ENCODE measurements at places on chromosomes 6 and 20. TPM values are rescaled to one million over a fixed set of nuclear protein-coding genes. Genes with fewer than 3 reads are reported as not detected.
A peak's percentile ranks its signal among the peaks of the same experiment; 100 is the strongest.

DNA sequence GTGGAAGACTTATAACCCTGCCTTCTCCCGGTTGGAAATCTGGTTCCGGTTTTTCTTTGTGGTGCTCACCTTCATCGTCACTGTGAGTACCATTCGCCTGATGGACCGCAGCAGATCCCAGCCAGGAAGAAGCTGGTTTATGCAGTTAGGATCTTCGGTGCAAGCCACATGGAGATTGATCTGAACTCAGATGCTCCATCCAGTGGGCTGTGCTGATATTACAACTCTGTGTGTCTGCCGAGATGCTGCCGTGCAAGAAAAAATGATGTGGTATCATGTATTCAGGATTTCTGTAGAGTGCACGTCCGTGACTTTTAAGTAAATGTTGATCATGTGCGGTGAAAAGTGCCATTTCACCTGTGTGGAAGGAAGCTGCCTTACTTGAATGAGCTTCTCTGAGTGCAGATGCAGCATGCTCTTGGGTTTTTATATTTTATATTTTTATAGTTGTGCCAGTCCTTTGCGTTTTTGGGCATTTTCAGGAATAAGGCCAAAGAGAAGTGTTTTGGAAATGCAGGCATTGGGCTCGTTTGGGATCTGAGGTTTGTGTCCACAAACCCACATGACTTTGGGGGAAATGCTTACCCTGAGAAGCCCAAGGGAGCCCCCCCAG, 39.2 kb downstream of the DYNLT1 start:
- peak; percentile 68 for DNase-seq

- no peak for DNase-seq
These were observed 71.3 kb downstream of the CHMP4B start for GRCh38 chr20:33882481-33882880.

- no peak for DNase-seq
These were observed 27.3 kb downstream of the RIN2 start for GRCh38 chr20:19785173-19785982.

- DNase-seq = no peak
These were observed 177.0 kb upstream of the PRDM1 start for GRCh38 chr6:105909106-105909505.

- DNase-seq = no peak
These were observed 28.4 kb downstream of the ARHGAP40 start for GRCh38 chr20:38629979-38630378.

GRCh38 chr20:24792641-24793495, 156.2 kb upstream of the CST7 start:
- DNase-seq = no peak

DNA sequence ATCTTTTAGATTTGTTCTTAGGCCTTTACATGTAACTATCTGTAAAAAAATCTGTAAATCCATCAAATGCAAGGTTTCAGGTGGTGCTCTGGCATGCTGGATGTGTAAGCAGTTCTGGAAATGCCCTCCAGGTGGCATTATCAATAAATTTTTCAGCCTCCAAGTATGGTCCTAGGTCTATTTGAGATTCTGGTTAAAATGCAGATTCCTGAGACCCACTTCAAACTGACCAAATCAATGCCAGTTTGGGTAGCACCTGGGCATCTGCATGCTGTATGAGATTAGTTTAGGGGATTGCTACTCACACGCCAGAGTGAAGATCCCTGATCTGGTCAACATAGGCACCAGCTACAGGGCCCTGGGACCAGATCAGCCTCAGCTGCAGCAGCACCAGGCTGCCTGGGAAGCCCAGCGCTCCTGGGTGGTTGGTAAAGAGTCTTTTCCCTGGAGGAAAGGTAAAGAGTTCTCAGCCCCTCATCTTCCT, 507.3 kb upstream of the CITED2 start:
- DNase-seq = peak; percentile 26

GRCh38 chr6:133945158-133945557, 7.9 kb upstream of the TBPL1 start:
- no peak for DNase-seq

- no peak for DNase-seq
These were observed 21.8 kb downstream of the HMGCLL1 start for GRCh38 chr6:55557146-55557545.

- no peak for DNase-seq
These were observed 12.6 kb upstream of the MUC21 start for GRCh38 chr6:30970946-30971345.

DNA sequence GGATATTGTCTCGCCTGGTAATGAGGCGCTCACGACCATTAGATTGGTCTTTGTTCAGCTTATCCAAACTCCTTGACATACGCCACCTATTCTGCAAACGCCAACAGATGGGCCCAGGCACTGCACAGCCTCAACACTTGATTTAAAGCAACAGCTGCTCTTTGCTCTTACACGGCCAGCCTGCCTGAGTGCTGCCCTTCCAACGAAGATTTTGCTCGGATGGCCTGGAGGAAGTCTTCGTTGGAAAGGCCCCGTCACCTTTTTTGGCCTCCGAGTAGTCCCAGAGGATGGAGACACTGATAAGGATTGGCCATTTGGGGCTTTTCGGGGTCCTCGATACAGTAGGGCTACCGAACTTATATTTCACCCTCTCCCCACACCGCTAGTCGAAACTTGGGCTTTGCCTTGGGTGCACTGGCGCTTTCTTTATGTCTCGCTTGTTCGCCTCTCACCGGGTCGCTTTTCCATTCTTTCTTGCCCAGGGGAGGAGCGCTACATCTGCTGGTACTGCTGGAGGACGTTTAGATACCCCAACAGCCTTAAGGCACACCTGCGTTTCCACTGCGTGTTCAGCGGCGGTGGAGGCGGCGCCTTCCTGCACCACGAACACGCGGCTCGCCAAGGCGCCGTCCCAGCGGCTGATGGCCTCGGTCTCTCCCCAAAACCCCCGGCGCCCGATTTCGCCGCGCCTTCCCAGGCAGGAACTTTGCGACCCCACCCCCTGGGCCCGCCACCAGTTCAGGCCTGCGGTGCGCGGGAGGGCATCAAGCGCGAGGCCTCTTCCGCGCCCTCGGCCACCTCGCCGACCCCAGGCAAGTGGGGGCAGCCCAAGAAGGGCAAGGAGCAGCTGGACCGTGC, 6.1 kb downstream of the PRDM13 start:
- DNase-seq = no peak

DNA sequence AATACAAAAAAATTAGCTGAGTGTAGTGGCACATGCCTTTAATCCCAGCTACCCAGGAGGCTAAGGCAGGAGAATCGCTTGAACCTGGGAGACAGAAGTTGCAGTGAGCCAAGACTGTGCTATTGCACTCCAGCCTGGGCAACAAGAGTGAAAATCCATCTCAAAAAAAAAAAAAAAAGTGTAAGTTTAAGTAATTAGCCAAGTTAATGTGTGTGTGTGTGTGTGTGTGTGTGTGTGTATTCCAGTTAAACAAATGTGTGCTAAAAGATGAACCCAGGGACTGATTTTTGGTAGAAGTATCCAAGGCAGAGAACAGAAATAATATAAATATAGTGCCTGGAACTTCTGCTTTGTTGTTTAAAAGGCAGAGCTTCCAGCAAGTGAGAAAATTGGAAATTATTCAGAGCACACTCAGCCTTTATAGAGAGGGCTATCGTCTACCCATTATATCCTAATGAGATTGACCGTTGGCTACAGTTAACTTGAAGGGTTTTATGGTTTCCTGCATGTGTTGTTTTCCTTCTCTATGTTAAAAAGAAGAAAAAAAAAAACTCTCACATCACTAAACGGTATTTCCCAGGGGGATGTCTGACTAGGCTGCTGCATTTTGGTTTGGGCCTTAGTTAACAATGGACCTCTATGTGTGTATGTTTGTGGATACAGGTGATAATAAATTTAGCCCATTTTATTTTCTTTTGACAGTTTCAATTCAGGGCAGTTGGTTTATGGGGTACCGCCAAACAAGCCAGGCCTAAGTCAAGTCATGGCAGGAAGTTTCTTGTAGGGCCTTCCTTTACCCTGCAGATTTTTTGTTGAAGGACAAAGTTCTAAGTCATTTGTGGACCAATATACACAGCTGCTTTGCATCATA, 9.8 kb downstream of the SOX4 start:
- DNase-seq = no peak

DNA sequence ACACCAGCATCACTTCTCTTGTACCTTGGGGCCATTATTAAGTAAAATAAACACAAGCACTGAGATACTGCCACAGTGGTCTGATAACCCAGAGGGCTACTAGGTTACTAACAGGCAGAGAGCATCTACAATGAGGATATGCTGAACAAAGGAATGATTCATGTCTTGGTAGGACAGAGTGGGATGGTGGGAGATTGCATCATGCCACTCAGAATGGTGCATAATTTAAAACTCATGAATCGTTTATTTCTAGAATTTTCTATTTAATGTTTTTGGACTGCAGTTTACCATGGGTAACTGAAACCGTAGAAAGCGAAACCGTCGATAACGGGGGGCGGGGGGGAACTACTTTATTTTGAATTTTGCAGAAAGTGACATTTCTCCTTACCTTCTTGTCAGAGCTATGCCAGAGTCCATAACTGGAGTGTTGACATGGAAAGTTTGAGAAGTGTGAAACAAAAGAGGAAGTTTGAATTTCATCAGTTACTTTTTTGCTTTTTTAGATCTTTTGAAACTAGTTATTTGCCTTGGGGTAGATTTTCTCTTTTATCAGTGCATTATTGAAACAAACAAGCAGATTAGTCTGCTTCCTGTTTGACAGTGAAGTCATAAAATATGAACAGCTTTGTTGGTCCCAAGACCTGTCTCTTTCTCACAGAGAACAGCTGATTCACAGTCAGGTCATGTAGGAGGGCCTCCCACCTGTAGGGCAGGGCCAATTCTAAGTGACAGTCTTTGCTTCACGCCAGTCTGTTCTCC, 124.9 kb downstream of the KLHL32 start:
- DNase-seq = no peak

GRCh38 chr6:148383658-148384368, 41.2 kb downstream of the SASH1 start:
- no peak for DNase-seq

- DNase-seq = no peak
These were observed 133.0 kb downstream of the SAMD5 start for GRCh38 chr6:147641511-147641910.

- DNase-seq = no peak
These were observed 11.4 kb upstream of the GRM4 start for GRCh38 chr6:34157236-34157830.

DNA sequence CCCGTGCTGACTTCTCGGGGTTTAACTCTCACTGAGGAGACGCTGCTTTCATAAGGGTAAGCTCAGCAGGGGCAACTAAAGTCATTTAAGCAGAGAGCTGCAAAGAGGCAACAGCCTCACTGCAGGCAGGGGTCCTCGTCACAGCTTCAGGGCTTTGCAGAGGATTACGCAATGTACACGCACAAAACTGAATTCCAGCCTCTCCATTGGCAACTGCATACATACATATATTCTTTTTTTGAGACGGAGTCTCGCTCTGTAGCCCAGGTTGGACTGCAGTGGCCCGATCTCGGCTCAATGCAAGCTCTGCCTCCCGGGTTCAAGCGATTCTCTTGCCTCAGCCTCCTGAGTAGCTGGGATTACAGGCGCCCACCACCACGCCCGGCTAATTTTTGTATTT, 2.4 kb downstream of the GMEB2 start:
- no peak for DNase-seq

The PRSS35 gene
- total RNA-seq = not detected

The PPP1R3G gene
- total RNA-seq = 0.11 TPM

The HLA-DRA gene
- 30.9 TPM for total RNA-seq

The MLN gene
- not detected for total RNA-seq

The TULP1 gene
- total RNA-seq = not detected
